ENCODE measurements at places on chromosomes 4 and X.

DNA sequence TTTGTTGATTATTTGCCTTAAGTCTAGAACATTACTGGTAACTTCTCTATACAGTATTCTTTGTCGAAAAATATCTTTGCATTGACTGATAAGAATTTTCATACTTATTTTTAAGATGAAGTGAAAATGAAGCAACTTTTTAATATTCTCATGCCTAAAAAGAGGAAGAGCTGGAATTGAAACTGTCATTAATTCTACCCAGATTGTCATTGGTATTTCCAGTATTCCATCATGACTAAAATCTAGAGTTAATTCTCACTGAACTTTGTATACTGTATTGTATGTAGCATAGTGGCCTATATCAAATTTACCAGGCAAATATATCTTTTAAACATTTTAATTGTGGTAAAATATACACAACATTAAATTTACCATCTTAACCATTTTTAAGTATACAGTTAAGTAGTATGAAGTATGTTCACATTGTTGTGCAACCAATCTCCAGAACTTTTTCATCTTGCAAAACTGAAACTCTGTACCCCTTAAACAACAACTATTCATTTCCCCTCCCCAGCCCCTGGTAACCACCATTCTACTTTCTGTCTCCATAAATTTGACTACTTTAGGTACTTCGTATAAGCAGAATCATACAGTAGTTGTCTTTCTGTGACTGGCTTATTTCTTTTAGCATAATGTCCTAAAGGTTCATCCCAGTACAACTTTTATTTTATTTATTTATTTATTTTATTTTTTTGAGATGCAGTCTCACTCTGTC lies 24.3 kb upstream of the ZNF41 start:
- no peak for DNase-seq

GRCh38 chr4:86247906-86248305 lies 111.9 kb downstream of the MAPK10 start:
- no peak for DNase-seq

GRCh38 chr4:93828995-93829819 lies 654 bp downstream of the ATOH1 start:
- DNase-seq = peak; percentile 63

DNA sequence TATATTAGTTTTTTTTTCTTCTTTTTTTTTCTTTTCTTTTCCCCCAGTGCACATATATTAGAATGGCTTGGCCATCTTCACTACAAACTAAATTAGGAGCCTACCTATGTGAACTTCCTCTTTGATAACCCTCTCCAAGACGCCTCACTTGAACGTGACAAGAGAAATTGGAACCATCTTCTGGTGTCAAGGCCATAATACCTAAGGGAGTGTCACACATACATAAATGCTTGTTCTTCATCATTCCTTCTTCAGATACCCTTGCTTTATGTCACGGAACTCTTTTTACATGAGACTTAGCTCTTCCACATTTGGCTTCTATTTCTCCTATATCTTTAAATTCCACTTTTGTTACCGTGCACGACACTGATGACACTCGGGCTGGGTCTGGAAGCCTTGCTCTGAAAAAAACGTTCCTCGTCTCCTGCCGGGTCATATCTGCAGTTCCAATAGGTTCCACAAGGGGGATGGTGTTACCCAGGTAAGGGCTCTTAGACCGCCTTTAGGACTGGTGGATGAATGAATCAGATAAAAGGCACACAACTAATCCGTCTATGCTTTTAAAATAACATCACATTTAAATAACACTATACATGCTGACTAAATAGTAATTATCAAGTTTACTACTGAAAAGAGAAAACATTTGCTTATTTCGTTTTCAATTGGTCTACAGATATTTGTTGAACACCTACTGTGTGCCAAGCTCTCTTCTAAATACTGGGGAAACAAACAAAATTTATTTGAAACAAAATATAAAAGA lies 19.9 kb downstream of the DGAT2L6 start:
- DNase-seq = peak; percentile 66

DNA sequence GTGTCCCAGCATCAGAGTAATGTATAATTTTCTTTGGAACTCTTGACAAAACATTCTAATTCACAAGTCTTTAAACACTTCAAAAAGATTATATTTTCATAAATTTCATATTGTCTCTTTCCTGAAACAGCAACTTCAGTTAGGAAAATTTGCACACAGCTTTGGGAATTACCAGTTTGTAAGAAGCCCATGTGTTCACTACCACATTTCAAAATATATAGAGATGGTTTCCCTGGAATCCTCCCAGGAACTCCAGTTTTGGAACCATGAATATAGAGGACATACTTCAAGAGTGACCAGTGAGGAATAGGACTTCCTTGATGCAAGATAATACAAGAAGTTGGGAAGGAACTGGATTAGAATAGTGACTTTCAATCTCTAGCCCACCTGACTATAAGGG lies 28.7 kb upstream of the HPGDS start:
- no peak for DNase-seq

DNA sequence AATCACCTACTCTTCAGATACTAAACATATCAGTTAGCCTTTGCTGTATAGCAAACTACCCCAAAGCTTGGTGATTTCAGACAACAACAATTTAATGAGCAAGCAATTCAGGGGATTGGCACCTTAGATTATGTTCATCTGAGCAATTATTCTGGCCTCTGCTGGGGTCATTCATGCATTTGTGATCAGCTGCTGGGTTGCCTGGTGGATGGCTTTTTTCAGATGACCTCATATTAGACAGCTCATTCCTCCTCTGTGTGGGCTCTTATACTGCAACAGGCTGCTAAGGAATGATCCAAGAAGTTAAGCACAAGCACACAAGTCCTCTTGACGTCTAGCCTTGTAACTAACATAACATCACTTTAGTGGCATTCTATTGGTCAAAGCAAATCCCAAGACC lies 153.0 kb upstream of the PPP1R2C start:
- DNase-seq = no peak

Data from islet precursor cell (in vitro differentiated cells).